NT2/D1 (cell line): ENCODE measurements at places on chromosomes 1 and 21.
A peak's percentile ranks its signal among the peaks of the same experiment; 100 is the strongest.

- no peak for DNase-seq
These were observed 25.9 kb upstream of the RAP1A start for GRCh38 chr1:111593403-111594305.

DNA sequence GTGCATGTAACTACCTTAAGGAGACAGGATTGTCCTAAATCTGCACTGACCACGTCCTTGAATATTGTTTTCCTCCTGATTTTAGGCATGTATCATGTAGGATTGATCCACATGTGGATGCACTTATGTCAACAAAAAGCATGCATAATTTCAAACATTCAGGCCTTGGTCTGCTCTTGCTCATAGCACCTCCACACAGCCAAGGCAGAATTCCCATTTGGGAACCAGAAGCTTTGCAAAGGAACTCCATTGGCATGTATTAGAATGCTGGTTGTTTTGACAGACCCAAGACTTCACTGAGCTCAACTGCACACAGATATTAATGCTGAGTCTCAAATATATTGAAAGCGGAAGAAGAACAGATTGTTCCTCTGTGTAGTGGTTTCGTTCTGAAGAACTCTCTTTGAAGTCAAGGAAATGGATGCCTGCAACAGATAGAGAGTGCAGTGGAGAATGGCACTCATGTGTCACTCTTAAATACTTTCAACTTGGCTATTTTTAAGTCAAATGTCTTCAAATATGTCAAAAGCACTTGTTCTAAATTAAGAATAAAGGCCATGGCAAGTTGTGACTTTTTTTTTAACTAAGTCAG, 387.6 kb downstream of the LTN1 start:
- DNase-seq: no peak

- peak; percentile 92 for DNase-seq
These were observed 2.8 kb downstream of the S100A6 start for GRCh38 chr1:153532769-153533599.

GRCh38 chr21:36047139-36047538, 13.2 kb downstream of the SETD4 start:
- no peak for DNase-seq

GRCh38 chr1:2812136-2812535, 10.6 kb upstream of the TTC34 start:
- DNase-seq: no peak

GRCh38 chr1:232812560-232812959, 7.3 kb downstream of the MAP10 start:
- no peak for DNase-seq

- DNase-seq: no peak
These were observed 67.4 kb upstream of the PLA2G4A start for GRCh38 chr1:186761358-186761757.

- DNase-seq: no peak
These were observed 18.9 kb upstream of the BTG2 start for GRCh38 chr1:203286161-203286984.

GRCh38 chr21:45828580-45829570, 152.7 kb upstream of the COL6A1 start:
- DNase-seq: no peak

DNA sequence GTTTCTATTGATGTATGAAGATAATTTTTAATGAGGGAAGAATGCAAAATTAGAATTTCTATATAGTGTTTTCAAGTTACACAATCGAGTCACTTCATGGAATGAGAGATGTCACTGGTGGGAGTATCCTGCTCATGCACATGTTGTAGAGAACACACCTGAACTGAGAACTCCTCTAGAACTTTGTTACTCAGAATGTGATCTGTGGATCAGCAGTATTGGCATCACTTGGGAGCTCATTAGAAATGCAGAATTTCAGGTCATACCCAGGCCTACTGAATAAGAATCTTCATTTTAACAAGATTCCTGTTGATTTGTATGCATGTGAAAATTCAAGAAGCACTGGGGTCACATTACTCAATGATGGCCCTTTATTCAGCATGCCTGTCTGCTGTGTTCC, 28.8 kb downstream of the ZNF326 start:
- DNase-seq: no peak

- DNase-seq: no peak
These were observed 233.1 kb upstream of the CSF3R start for GRCh38 chr1:36715797-36716196.

DNA sequence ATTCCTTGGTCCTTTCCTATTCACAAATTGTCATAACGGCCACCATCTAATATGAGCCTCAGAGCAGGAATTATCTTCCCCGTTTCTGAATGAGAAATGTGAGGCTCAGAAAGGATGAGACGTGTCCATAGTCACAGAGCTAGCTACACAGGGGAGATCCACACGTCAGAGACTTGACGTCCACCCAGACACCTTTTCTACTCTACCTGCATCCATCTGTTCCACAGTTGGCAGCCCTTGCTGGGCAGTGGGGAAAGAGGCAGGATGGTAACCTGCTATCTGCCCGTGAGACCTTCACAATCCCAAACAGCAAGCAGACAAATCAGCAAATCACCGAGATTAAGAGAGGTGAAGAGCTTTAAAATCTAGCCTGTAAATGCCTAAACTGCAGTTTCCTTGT, 8.4 kb downstream of the RIMS3 start:
- DNase-seq: no peak

DNA sequence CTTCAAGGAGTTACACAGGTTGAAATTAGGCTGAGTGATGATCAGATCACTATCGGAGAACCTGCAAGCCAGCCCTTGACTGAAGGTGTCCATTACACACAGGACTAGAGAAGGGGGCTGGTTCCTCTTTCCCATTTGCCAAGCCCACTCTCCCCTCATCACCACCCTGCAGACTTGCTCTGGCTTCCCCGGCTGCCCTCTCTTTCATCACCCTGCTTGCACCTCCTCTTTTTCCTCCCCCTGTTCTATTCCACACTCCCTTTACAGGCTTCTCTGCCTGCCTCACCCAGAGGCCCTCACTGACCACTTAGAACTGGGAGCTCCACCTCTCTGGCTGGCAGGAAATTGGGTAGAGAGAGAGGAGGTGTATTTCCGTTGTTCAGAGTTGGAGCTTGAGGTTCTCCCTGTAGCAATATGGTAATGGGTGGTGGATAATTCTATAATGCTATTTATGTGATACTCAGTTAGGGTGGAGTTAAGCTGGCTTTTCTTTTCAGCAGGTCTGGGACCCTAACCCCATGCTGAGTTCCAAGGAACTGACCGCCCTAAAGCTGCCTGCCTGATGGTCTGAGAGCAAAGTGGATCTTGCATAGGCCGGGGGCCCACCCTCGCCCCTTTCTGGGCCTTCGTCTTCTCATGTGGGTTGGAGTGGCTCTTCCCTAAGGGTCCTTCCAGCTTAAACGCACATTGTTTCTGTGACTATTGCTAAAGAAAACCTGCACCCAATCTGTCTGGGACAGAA, 111.8 kb upstream of the ADAR start:
- DNase-seq: no peak

GRCh38 chr1:63691701-63692425, 82.0 kb upstream of the ROR1 start:
- peak; percentile 84 for DNase-seq

- no peak for DNase-seq
These were observed 35.7 kb upstream of the LIN9 start for GRCh38 chr1:226344441-226345259.

DNA sequence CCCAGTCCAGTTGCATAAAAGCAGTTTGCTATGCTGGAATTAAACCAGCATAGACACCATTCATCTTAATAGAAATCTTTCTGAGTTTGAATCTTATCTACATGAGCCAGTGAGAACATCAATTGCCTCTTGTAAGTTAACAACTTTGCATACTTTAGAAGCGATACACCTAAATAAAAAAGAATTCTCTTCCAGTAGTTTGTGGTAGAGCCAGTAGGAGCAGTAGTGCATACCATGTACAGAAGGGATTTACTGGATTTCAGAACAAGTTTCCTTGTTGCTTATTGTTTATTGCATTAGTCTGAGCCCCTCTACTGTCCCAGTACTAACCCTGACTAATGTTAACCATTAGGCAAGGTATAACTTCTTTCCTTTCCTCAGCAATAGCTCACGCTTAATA, 313.1 kb downstream of the TGFB2 start:
- no peak for DNase-seq

- DNase-seq: no peak
These were observed 205.6 kb upstream of the KAZN start for GRCh38 chr1:14392859-14393365.

DNA sequence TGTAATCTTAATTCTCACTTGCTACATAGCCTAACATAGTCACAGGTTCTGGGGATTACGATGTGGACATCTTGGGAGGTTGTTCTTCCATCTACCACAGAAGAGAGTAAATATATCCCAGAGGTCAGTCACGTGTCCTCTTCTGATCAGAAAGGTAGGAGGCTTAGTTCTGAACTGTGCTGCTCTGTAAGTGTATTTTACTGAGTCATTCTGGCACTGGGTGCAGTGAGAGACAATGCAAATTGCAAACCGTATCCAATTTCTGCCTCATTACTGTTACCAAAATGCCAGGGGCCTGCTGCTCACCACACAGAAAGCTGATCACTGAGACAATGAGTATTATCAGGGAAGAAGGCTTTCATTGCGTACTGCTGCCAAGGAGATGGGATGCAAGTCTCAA, 104.0 kb downstream of the GABPA start:
- no peak for DNase-seq

DNA sequence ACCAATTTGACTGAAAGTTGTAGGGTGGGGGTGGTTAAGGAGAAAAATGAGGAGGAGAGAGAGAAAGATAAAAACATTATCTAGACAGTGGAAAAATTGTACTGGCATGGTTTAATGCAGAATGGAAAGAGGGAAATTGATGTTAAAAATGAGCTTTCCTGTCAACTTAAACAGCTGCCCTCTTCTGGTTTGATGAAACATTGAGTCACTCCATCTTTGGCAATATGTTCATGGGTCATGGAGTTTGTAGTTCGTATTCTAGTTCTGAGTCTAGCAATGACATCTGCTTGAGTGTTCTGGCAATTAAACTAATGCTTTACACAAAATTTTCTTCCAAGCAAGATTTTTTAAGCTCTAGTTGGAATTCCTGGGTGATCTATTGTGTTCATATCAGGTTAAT, 9.6 kb downstream of the ZNF648 start:
- DNase-seq: no peak

GRCh38 chr1:178353524-178353923, 143.2 kb downstream of the CLEC20A start:
- DNase-seq: no peak

GRCh38 chr1:33036051-33036525, 595 bp downstream of the AK2 start:
- DNase-seq: no peak

- no peak for DNase-seq
These were observed 18.0 kb downstream of the BMP8A start for GRCh38 chr1:39509360-39510009.

- DNase-seq: no peak
These were observed 100.6 kb upstream of the VAMP3 start for GRCh38 chr1:7670334-7671145.

DNA sequence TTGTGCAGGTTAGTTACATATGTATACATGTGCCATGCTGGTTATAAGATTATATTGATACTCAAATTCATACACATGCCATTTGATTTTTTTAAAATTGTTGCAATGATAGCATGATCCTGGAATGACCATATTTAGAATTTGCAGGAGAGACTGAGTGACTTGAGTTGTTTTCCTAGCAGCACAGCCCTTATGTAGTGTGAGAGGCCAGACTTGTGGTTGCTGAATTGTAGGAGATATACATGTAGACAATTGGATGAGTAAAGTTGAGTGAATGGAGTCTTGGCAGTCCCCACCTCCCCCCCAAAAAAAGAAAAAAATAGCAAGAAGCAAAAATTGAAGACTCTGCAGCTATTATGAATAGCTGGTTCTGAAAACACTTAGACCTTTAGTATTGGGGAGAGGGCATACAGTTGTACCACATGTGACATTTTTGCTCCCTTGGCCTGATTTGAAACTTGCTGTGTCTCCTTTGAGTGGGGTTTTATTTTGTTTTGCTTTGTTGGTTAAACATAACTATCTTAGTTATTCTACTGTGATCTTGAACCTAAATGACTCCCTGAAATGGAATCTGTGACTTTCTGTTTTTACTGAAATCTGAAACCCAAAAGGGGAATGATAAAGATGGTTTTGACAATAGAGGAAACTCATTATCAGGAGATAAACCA, 280.3 kb downstream of the HMCN1 start:
- DNase-seq: no peak

DNA sequence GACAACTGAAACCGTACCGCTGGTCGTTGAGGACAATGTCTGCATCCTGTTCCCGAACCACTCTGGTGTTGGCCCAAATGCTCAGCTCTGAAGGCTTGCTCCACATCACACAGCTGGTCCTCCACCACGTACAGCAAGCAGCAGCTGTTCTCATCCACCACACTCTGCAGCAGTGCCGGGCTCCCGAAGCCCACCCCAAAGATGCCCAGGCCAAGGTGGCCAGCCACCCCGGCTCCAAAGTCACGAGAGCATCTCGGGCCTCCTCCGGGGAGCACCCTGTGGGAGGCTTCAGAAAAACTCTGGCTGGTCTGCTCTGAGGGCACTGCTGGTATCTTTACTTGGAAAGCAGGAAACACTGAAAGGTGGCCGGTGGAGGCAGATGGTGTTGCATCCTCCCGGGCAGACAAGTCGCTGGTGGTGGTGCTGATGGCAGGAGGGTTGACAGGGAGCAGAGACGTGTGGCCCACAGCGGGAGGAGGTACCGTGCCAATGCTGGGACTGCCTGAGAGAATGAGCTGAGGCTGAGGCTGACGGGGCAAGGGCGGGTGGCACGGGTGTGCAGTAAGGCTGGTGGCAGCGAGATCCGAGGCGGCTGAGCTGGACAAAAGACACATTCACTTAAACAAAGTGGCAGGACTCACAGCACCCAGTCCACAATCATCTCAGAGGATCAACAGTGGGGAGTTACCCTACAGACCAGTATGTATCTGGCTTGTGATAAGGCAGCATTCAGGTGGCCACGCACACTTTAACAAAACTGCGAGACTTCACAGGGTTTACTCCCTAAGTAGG, 6.5 kb upstream of the CCDC27 start:
- no peak for DNase-seq

DNA sequence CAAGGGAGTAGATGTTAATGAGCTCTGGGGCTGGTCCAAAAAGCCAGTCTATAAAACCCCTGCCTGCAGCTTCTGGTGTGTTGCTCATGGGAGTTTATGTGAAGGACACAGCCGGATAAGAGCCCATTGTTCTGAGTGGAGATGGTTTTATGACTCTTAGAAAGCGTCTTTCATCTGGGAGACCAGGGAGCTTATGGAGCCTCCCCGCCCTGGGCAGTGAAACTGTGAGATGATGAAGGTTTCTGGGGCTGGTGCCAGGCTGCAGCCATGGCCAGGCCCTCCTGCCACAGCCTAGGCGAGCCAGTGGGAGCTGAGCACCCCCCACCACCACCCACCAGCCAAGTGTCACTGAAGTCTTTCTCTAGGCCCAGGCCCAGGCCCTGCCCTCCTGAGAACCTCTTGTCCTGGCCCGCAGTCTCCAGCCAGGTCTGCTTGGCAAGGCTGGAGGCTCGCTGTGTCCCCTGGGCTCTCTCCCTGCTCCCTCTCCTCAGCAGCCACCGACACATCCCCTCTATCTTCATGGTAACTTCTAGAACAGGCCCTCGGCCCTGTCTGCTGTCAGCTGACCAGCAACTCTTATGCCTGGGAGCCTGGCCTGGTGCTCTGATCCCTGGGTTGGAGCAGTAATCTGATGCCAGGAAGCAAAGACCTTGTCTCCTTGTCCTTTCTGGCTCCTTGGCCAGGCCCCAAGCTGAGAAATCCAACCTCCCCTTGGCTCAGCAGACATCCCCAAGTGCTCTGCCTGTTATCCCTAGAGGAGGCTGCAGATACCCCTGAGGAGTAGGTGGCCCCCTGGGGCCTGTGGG, 7.6 kb upstream of the ARHGEF10L start:
- no peak for DNase-seq

- no peak for DNase-seq
These were observed 21.6 kb downstream of the RPS27 start for GRCh38 chr1:154012129-154012528.
